ENCODE measurements at places on chromosomes 2 and 18.

- peak; percentile 69 for DNase-seq
Measured at GRCh38 chr2:20439503-20439902, 7.4 kb upstream of the RHOB start.

DNA sequence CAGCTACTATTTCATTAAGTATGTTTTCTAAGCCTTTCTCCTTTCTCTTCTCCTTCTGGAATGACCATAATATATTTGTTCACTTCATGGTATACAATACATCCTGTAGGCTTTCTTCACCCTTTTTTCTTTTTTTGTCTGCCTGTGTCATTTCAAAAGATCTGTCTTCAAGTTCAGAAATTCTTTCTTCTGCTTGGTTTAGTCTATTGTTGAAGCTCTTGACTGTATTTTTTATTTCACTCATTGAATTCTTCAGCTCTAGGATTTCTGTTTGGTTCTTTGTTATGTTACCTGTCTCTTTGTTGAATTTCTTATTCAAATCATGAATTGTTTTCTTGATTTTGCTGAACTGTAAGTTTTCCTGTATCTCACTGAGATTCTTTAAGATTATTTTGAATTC is 109.9 kb downstream of the TMEM131 start:
- no peak for DNase-seq

DNA sequence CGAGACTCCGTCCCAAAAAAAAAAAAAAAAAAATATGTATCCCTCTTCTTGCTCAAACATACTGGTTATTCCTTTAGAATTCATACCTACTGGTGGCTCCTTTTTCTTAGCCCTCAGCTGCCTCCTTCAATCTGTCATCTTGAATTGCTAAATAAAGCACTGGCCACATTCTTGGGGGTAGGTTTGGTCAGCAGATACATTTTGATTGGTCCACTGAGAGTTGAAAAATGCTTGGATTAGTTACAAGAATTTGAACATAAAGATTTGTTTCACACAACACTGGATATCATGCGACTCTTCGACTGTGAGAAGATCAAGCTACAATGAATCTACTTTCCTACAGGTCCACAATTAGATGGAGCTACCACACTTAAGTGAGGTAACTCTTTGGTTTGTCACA is 906.1 kb upstream of the SLC39A10 start:
- no peak for DNase-seq

DNA sequence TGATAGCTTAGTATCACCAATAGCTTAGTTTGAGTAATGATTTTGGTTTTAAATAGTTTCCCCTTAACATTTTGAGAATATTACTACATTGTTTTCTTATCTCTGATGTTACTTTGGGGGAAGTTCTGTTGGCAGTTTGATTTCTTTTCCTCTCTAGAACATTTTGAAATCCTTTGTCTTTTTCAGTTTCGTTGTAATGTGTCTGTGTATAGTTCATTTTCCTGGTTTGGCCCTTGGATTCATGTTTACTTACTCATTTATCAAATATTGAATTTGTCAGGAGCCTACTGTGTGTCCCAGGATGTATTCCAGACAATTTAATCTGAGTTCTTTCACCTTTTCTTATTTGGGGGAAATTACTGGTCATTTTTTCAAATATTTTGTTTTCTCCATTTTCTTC is 16.7 kb downstream of the ANKRD12 start:
- no peak for DNase-seq

DNA sequence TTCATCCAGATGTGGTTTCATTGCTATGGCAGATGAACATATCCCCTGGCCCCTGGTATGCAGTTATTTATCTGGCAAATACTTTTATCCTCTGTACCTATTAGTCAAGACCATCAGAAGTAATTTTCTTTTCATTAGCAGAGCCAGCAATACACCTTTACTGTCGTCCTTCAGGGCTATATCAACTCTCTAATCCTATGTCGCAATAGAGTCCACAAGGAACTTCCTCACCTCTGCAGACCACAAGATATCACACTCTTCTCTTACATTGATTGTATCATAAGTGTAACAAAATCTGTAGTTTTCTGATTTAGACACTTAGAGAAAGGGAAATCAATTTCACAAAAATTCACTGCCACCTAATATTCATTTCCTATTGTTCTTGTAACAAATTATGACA is 252.9 kb upstream of the DCC start:
- no peak for DNase-seq

DNA sequence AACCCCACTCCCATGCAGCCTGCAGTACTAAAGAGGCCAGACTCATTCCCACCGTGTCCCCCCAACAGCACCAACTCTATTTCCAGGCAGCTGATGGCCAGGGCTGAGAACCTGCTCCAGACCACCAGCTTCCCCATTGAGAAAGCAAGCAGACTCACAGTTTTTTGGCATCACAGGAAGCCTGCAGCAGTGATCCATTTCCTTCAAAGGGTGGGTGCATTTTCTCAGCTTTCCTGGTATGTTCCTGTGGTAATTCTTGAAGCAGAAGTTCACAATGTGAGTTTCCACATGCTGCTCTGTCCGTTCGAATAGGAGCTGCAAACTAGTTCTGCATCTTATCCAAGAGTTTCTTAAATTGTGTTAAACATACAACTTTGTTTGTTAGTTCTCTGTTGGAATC is 1249.6 kb upstream of the FAM98A start:
- DNase-seq: no peak

GRCh38 chr2:149908726-149909683 is 321.4 kb upstream of the MMADHC start:
- DNase-seq: no peak
